ENCODE measurements at places on chromosomes 1 and 21.

DNA sequence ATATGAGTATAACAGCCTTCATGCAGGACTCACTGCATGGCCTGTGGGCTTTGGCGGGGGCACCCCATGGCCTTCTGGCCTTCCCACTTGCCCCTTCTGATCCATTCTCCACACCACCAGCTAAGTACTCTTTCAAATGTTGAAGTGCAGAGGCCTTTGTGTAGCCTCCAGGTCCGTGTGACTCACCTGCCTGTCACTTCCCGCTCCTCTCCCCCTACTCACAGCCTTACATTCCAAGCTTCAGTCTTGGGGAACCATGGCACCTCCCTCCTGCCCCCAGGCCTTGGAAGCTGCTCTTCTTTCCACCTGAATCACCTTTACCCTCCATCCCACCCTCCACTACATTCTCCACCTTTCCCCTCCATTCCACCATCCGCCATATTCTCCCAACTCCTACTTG, 69.6 kb downstream of the PGM1 start:
- DNase-seq: no peak

DNA sequence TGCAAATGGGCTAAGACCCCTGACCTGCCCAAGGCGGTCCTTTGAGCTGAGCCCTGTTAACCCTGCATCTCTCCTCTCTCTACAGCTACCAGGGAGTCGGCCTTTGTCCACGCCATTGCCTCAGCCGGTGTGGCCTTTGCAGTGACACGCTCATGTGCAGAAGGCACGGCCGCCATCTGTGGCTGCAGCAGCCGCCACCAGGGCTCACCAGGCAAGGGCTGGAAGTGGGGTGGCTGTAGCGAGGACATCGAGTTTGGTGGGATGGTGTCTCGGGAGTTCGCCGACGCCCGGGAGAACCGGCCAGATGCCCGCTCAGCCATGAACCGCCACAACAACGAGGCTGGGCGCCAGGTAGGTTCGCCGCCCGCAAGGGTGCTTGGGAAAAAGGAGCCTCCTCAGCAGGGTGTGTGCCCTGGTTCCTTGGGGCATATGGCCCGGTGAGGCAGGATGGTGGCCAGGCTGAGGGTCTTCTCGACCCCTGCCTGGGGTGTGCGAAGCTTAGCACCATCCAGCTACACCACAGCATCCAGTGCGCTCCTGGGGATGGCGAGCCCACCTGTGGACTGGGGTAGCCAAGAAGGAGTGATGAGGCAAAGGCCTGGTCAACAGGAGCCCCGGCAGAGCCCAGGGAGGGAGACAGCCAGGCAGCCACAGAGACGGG, 31.8 kb upstream of the ARF1 start:
- DNase-seq: no peak

GRCh38 chr1:175824079-175824478, 80.7 kb upstream of the TNR start:
- DNase-seq: no peak

- no peak for DNase-seq
These were observed 47.5 kb downstream of the YARS1 start for GRCh38 chr1:32769524-32770220.

- DNase-seq: no peak
These were observed 40.5 kb downstream of the CD34 start for GRCh38 chr1:207870306-207871031.

DNA sequence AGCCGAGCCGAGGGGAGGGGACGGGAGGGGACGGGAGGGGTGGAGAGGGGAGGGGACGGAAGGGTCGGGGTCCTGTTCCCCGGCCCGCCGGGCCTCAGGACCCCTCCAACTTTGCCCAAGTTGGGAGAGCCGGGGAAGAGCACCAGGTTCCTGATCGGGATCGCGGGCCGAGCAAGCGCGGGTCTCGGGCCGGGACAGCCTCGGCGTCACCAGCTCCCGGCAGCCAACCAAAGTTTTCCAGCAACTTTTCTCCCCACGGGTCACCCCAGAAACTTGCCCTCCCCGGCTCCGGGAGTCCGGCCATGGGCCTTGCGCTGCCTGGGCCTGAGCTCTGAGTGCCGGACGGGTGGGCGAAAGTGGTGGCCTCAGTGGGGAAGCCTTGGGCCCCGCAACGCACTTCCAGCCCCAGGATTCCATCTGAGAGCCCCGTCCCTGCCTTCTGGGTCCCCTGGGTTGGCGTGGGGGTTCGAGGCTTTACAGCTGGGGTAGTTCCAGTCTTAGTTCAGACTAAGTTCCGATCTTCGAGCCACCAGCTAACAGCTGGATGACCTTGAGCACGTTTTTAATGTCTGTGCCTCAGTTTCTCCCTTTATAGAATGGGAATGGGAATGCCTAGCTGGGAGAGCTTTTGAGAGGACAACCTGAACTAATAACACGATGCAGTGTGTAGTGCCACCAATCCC, 458 bp downstream of the ZC3H12A start:
- no peak for DNase-seq

GRCh38 chr21:28771790-28772501, 220.7 kb downstream of the LTN1 start:
- DNase-seq: no peak

- no peak for DNase-seq
These were observed 8.9 kb downstream of the MRTO4 start for GRCh38 chr1:19260211-19261138.

- DNase-seq: no peak
These were observed 50.2 kb downstream of the PRDM15 start for GRCh38 chr21:41828884-41829360.

GRCh38 chr1:208929575-208929974, 653.9 kb upstream of the CAMK1G start:
- DNase-seq: no peak

DNA sequence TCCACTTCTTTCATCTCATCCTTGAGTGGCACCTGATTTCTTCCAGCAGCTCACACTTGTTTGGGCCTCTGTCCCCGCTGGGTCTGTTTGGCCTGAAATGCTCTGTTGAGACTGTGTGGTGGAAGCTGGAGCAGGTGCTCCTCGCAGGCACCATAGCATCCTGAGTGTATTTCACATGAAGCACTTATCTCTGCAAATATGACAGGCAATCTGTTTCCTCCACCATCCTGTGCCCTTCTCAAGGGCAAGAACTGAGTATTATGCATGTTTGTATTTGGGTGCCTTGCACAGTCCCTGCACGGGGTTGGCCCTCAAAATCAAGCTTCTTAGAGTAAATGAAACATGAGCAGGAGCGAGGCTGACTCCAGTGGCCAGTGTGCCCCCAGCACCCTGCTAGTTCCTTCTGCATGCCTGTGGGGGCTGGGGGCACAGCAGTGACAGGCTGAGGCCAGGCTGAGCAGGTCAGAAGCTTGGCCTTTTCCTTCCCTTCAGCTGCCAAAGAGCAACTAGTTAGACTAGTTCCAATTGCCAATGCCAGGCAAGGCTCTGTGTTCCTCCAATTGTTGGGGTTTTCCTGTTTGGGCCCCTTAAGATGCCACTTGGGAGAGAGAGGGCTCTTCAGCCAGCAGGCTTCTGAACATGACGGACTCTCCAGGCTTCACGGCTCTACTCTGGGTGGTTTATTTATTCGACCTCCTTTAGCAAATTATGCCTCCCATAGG, 129.6 kb upstream of the ATP1A1 start:
- DNase-seq: no peak

GRCh38 chr1:213742992-213743391, 244.8 kb upstream of the PROX1 start:
- no peak for DNase-seq

DNA sequence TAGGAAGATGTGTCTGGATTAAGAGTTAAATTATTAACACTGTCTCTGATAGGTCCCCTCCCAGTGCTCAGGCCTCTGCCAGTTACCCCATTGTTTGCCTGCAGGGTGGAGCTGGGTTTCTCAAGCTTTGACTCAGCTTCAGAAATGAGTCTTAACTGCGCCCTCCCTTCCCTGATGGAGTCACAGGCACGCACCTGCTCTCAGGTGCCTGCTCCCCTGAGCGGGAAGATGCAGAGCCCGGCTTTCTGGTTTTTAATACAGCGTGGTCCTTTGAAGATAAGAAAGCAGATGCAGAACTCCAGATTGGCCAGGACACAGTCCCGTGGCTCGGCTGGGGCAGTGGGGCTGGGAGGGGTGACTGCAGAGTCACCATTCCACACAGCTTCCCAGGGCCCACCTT, 3.2 kb upstream of the SPRR4 start:
- no peak for DNase-seq

- DNase-seq: no peak
These were observed 3.8 kb downstream of the SRARP start for GRCh38 chr1:16007671-16008341.

DNA sequence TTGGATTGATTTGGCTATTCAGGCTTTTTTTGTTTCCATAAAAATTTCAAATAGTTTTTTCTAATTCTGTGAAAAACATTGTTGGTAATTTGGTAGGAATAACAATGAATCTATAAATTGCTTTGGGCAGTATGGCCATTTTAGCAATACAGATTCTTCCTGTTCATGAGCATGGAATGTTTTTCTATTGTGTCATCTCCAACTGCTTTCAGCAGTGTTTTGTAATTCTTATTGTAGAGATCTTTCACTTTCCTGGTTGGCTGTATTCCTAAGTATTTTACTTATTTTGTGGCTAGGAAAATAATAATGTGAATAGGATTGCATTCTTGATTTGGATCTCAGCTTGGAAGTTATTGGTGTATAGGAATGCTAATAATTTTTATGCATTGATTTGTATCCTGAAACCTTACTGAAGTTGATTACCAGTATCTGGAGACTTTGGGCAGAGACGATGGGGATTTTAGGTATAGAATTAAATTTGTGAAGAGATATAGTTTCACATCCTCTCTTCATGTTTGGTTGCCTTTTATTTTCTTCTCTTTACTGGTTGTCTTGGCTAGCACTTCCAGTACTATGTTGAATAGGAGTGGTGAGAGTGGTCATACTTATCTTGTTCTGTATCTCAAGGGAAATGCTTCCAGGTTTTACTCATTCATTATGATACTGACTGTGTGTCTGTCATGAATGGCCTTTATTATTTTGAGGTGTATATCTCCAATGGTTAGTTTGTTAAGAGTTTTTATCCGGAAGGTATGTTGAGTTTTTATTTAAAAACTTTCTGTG, 57.3 kb downstream of the DRAM2 start:
- DNase-seq: no peak

- DNase-seq: no peak
These were observed 58.5 kb upstream of the DNAJC6 start for GRCh38 chr1:65250826-65251225.

DNA sequence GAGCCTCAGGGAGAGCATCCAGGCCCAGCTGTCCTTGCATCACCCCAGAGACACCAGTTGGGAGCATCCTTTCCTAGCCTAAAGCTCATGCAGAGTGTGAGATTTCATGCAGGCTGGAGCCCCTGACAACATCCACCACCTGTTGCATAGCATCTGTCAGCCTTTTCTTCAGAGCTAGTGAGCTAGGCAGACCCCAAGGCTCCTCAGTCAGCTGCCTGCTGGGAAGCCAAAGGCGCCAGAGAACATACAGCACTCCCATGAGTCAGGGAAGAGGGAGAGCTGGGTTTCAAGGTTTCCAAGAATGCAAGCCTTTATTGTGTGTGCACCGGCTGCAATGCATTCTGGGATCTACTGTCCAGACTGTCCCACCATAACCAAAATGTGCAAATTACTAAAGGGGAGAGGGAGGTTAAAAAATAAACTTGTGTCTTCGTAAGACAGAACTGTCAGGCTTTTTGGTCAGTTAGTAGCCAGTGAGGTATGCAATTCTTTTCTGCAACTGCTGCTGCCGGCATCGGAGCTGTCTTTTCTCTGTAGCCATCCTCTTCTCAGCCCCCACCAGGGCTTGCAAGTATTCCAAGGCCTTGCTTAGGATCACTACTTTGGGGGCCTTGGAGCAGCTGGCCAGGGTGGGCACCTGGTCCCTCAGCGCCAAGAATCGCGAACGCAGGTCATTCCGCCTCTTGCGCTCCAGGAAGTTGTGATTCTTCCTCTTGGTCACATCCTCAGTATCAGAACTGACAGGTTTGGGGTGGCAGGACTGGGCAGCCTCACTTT, 4.6 kb downstream of the MYCL start:
- no peak for DNase-seq

DNA sequence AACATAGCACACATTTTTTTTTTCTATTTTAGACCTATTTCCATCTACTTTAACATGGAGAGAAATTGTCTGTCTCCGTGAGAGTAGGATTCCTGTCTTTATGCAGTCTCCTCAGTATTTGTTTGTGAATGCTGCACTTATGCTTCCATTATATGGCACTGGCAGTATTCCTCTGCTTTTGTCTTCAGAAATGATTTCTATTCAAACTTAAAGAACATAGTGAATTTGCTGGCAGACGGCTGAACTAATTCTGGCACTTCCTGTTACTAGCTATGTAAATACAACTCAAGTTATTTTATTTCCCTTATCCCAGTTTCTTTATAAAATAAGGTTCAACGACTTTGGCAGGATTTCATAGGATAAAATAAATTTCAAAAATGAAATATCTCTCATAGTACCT, 45.3 kb downstream of the KCTD3 start:
- DNase-seq: no peak

DNA sequence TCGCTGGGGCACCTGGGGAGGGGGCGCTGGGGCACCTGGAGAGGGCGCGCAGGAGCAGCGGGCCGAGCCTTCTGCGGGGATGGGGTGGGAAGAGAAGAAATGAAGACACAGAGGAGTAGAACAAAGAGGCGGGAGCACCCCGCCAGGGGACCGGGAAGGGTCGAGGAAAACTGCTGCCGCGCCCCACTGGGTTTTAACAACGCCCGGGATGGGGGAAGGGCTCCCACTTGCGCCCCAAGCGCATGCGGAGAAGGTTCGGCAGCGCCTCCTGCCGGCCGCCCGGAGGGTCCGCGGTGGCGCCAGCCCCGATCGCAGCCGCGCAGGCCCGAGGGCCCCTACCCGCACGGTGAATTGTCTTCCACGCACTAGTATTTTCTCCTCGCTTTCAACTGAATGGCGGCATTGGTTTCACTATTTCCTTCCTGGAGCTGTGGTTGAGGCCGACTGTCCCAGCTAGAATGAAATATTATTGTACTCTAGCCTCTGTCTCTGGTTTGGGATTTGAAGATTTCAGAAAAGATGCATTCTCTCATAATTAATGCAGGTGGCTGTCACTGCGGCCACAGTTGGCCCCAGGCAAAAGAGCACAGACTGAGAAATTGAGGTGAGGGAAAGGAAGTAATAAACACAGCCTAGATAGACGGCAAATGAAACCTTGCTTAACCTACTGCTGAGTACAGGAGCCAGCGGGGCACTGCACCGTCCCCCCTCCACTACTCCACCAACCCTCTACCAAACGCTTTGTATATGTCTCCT, 57.3 kb downstream of the MAB21L3 start:
- peak; percentile 64 for DNase-seq

DNA sequence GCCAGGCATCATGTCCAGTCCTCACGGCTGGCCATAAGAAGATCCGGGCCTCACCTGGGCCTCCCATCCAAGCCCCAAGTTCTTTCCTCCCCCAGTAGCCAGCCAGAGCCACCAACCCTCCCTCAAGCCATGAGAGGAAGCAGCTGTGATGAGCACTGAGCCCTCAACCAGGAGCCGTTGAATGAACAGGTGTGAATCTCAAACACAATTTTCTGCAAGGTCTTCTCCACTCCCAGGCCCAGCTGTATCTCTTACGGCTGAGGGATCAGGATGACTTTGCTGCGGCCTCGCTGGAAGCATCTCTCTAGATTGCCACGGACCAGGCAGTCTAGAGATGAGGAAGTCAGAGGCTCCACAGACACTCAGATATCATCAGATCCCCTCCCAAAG, 9.8 kb upstream of the CLDN14 start:
- no peak for DNase-seq
